Spleen (tissue), 13 donors: ENCODE measurements at places on chromosomes 4 and X. TPM values are rescaled to one million over a fixed set of nuclear protein-coding genes. Genes with fewer than 3 reads are reported as not detected.

The CSN1S1 gene
- not detected for total RNA-seq

The GLRA2 gene
- total RNA-seq = not detected

DNA sequence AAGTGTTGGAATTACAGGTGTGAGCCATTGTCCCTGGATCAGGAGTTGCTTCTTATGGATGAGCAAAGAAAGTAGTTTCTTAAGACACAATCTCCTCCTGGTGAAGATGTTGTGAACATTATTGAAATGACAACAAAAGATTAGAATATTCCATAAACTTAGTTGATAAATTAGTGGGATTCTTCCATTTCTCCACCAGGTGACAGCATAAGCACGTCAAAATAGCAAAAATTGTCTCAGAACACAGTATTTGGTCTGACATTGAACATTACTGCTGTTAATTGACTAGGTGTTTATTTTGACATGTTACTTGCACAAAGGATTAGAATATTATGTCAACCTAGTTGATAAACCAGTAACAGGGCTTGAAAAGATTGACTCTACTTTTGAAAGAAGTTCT is 21.6 kb downstream of the CLDN34 start:
- H3K27me3 ChIP-seq = no peaks in the 10 kb centered on the region
- no peak for DNase-seq
- H3K36me3 ChIP-seq = no peaks in the 10 kb centered on the region
- H3K4me3 ChIP-seq = no peak overlapping the region

The GAB3 gene
- total RNA-seq = 37.2 TPM

DNA sequence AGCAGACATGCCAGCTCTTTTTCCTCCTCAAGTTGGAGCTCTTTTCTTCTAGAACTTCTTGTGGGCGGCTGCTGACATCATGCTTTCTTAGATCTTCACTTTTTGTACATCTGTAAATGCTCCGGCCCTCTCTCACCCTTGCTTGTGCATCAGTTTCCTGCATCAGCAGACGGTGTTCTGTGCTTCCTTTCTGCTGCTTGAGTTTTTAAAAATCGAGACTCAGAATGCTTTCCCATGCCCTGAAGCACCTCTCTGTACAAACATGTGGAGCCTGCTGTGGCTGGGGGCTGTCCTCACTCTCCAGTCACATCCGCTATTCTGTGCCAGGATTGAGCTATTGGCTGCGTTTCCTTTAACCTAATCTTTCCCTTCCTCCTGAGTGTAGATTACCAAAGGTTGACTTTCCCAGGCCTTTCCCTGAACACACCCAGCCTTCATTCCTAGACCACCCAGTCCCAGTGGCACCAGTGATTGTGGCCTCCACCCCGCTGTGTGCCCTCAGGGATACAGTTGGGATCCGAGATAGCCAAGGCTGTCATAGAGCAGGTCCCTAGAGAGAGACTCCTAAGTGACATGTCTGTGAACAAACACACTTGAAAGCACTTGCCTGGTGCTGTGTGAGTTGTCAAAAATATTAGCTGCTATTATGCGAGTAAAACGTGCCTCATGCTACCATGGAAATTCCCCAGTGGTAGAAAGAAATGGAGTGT is 41.9 kb downstream of the TNIP2 start:
- peak; percentile 42 for DNase-seq
- H3K36me3 ChIP-seq = peaks cover 31% of the 10 kb centered on the region
- H3K4me3 ChIP-seq = no peak overlapping the region
- peaks cover 25% of the 10 kb centered on the region for H3K4me1 ChIP-seq
- H3K27ac ChIP-seq = peak overlapping the region; percentile 32
- H3K27me3 ChIP-seq = no peaks in the 10 kb centered on the region

The TSPAN6 gene
- 20.8 TPM for total RNA-seq

DNA sequence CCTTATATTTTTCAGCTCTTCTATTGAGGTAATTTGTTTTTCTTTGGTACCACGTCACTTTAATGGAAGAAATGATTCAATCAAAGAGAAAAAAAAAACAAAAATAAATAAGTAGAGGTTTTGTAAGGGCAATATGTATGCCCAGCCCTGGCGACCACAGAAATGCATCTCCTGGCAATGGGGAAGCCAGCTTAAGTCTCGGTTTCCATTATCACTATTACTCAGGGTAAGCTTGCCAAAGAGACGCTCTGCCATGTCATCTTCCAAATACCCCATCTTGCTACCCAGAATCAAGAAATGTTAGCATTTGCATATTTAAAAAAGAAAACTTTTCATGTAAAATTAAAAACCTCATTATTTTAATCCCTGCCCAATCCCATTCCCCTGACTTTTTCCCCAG is 68.8 kb downstream of the FAM47C start:
- no peaks in the 10 kb centered on the region for H3K27me3 ChIP-seq
- DNase-seq = no peak
- H3K36me3 ChIP-seq = no peaks in the 10 kb centered on the region

DNA sequence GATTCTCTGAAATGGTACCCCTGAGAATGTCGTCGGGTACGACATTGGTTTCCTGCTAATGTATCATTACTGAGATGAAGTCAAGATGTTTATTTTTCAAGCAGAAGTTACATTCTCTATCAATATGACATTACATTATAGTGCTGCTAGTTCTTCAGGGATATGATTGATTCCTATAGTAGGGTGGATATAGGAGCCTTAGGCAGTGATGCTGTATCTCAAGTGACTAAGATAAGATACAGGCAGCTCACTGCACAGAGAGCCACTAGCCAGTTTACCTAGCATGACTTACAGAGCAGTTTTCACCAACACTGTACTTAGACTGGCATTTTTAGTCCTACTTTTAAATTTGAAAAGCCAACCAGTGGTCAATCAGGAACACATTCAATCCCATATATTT is 154.9 kb downstream of the FANCB start:
- no peak overlapping the region for H3K27ac ChIP-seq
- no peak overlapping the region for H3K4me3 ChIP-seq
- no peaks in the 10 kb centered on the region for H3K36me3 ChIP-seq
- H3K4me1 ChIP-seq = no peaks in the 10 kb centered on the region
- no peaks in the 10 kb centered on the region for H3K27me3 ChIP-seq
- no peak for DNase-seq

GRCh38 chr4:104677116-104677515 is 182.4 kb upstream of the CXXC4 start:
- no peak for DNase-seq
- no peaks in the 10 kb centered on the region for H3K27me3 ChIP-seq
- H3K4me1 ChIP-seq = no peaks in the 10 kb centered on the region
- no peak overlapping the region for H3K4me3 ChIP-seq
- no peaks in the 10 kb centered on the region for H3K36me3 ChIP-seq
- H3K27ac ChIP-seq = no peak overlapping the region

The SHROOM2 gene
- total RNA-seq = 1.6 TPM
